GM19239 (cell line): ENCODE measurements at places on chromosomes 16 and 17.
A peak's percentile ranks its signal among the peaks of the same experiment; 100 is the strongest.

- DNase-seq, result no peak
Measured at GRCh38 chr16:16080465-16081065, 131.1 kb downstream of the ABCC1 start.

DNA sequence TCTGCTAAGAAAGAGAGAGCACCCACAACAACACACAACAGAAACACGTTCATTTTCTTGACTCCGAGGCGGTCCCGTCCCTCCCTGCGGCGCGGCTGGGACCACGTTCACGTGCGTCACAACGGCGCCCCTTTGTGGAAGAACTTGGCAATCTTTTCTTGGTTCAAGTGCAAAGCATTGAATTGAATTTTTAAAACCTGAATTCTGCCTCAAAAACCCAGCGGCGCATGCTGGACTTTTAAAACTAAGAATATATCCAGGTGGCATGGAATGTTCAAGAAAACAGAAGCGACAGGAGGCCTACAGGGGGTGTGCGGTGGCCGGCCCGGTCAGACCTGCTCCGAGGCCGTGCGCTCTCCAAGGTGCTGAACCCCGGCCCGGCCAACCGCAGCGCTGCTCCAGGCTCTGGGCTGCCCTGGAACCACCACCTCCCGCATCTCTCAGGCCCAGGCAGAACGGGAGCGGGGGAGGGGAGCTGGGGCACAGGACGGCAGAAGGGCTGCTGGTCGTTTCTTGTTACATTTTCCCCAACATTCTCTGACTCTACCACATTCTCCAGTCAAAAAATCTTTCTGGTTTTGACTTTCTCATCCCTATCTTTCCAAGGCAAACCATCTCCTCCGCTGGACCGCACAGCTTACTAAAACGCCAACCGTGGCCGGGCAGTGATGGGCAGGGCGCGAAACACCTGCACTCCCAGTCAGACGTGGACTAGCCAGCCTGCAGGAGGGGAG, 3.4 kb upstream of the HEXD start:
- peak; percentile 70 for DNase-seq

GRCh38 chr16:404971-405486, 3.3 kb downstream of the DECR2 start:
- DNase-seq, result no peak

DNA sequence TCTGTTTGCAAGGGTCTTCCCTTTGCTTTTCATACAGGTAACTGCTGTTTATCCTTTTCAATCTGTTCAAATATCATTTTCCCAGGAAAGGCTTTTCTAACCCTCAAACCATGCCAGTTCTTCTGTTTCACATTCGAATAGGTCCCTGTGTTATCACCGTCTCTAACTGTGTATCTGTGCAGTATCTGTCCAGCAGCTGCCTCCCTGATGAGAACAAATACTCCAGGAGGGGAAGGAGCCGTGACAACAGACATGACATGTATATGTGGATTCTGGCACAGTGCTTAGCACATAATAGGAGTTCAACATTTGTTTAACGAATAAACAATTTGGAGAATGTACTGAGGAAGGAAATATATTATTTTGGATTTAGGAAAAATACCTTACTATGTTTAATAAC, 95.7 kb downstream of the STX8 start:
- no peak for DNase-seq

DNA sequence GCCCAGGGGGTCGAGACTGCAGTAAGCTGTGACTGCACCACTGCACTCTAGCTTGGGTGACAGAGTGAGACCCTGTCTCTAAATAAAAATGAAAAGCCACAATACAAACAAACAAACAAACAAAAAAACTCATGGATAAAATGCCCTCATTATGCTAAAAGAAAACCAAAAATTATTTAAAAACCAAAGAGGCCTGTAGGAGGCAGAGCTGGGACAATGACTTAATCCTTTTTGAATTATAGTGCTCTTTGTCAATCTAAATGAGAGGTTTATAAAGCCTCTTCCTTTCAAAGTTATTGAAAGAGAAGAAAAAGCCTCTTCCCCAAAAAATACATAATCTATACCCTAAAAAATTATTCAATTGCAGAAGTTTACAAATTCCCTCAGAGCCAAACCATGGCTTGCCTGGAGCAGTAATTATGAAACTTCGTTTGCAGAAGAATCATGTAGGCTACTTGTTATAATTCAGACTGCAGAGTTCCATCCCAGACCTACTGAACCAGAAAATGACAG, 18.5 kb downstream of the CRLF3 start:
- no peak for DNase-seq

GRCh38 chr17:5580367-5580766, 3.9 kb downstream of the NLRP1 start:
- DNase-seq, result no peak

GRCh38 chr17:6043405-6043804, 26.8 kb upstream of the WSCD1 start:
- DNase-seq, result no peak

DNA sequence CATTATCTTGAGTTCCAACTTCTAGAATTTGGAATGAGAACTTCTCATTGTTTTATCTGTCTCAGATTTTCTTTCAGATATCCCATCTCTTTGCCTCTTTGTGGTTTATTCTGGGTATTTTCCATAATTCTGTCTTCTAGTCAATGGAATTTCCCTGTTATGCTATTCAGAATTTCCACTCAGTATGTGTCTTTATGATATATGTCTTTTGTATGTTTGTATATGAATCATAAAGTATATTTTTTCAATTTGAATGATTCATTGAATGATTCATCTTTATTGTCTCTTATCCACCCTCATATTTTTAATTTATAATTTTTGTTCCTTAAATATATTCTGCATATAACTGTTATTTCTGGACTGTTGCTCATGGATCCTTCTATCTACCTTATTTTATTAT, 729.7 kb upstream of the GOT2 start:
- no peak for DNase-seq

- DNase-seq, result no peak
Measured at GRCh38 chr17:42814633-42815399, 9.3 kb downstream of the BECN1 start.

GRCh38 chr16:9797306-9797705, 384.9 kb downstream of the GRIN2A start:
- DNase-seq, result no peak

- no peak for DNase-seq
Measured at GRCh38 chr17:28550858-28551257, 1.6 kb downstream of the UNC119 start.

- no peak for DNase-seq
Measured at GRCh38 chr16:8552487-8553221, 37.7 kb downstream of the TMEM114 start.

DNA sequence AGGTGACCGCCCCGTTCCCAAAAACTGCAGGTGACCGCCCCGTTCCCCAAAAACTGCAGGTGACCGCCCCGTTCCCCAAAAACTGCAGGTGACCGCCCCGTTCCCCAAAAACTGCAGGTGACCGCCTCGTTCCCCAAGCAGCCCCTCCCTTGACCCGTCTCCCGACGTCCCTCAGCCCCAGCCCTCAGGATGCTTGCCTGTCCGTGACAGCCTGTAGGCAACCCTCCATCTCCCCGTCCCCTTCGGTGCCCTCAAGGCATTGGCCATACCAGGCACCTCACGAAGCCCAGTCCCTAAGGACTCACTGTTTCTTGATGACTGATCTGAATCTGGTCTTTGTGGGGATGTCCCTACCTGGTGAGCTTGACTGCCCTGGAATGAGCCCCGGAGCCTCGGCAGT, 25.1 kb downstream of the SGSM2 start:
- no peak for DNase-seq

- no peak for DNase-seq
Measured at GRCh38 chr17:73184136-73184993, 8.5 kb upstream of the COG1 start.

DNA sequence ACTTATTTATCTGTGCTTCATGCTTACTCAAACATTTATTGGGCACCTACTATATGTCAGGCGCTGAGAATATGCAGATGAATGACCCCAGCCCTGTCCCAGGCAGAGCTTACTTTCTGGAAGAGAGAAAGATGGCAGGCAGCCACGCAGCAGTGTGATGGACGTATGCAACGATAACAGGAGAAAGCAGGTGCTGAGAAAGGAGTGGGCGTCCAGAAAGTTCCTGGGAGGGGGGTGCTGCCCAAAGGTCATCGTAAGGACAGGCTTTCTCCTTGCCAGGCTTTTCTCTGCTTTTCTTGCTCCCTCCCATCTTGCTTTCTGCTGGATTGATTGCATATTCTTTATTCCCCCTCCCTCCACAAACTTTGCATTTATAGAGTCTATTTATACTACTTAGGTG, 124.5 kb downstream of the GAS7 start:
- DNase-seq, result no peak

- DNase-seq, result no peak
Measured at GRCh38 chr16:67552476-67552875, 9.8 kb upstream of the CTCF start.

- no peak for DNase-seq
Measured at GRCh38 chr16:12462426-12463280, 341.0 kb downstream of the CPPED1 start.

DNA sequence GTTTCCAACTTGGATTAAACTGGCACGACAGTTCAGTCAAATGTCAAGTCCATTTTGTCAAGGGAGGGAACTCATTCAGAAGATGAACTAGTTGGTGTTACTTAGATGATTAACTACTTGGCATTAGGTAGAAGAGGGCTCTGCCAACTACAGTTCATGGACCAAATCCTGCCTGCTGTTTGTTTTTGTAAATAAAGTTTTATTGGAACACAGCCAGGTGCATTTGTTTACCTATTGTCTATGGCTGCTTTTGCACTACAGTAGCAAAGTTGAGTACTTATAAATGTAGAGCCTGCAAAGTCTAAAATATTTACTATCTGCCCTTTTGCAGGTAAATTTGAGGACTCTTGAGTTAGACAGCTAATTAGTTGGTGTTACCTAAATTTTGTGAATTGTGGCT, 410.0 kb downstream of the MAF start:
- DNase-seq, result no peak

GRCh38 chr17:39404542-39405378, 3.3 kb upstream of the FBXL20 start:
- no peak for DNase-seq

DNA sequence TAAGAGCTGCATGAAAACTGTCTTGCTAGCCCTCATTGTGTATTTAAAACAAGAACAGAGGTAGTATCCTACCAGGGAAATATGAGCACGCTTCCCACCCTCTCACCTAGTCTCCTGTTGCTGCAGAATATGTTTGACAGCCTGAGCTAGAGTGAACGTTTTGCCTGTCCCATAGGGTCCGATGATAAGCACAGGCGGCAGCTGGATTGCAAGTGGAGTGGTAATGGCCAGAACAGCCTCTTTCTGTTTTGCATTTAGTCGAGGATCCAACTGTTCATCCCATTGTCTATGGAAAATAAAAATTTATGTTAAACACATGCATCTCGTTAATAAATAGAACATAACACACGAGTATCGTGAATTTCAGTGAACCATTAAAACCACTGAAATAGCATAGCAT, 84.2 kb downstream of the HELZ start:
- DNase-seq, result no peak

GRCh38 chr16:912684-913613, 57.8 kb downstream of the LMF1 start:
- DNase-seq, result no peak

DNA sequence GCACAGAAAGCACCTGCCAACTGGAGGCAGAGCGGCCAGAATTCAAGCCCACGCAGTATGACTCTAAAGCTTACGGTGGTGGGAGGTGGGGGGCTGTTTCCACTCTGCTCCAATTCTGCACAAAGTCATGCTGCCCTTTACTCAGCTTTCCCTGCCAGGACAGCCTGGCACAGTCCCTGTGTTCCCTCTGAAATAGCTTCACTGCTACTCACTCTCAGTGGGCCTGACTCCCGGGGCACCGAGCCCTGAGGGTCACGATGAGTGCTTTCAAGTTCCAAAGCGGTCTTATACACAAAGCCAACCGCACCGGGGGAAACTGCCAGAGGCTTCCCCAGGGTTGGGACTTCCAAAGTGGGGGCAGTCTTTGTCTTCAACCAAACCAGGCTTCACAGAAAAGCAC, 306.1 kb upstream of the XYLT1 start:
- no peak for DNase-seq

DNA sequence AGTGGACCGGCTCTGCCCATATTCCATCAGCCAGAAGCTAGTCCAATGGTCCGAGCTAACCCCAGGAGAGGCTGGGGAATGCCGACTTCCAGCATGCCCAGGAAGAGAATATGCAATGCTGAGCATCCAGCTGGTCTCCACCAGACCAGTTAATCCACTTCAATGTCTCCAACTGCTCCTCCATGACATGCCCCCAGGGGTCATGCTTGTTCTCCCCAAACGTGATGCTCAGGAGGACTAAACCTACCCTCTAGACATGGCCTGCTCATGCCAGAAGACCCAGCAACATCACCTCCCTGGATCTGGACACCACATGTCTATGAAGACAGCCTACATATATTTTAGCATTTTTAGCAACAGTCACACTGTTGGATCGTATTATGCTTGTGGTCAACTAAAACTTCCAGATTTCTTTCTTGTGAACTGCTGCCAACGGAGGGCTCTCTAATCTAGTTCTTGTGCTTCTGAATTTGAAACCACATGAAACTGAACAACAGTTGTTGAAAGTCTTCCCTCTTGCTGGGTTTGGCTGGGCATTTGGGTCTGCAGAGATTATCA, 245.1 kb downstream of the SOX9 start:
- no peak for DNase-seq

- DNase-seq, result no peak
Measured at GRCh38 chr16:69399361-69399760, 13.6 kb upstream of the TERF2 start.

- DNase-seq, result no peak
Measured at GRCh38 chr16:60636117-60636516, 1400.1 kb downstream of the CDH8 start.

DNA sequence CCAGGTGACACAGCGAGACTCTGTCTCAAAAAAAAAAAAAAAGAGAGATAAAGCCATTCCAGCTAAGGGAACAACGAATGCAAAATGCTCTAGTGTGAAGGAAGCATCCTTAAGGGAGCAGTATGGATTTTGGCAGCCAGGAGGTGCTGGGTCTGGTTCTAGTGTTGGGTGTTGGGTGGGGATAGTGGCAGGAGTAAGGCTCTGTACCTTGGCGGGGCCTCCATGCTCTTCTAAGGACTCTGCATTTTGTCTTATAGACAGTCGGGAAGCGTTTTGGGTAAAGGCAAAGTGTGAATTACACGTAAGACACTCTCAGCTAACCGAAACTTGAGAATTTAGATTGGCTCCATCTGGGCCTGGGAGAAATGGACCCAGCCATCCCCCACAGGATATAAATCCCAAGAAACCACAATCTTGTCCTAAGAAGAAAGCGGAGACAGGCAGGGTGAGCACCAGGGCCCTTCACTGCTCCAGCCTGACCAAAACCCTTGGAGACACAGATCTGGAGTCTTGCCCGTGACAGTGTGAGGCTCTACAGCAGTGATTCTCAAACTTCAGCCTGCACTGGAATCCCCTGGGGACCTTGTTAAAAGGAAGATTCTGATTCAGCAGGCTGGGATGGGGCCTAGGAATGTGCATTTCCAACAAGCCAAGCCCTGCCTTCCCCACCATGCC, 33.1 kb upstream of the PHB1 start:
- DNase-seq, result no peak

GRCh38 chr17:35514564-35514963, 22.9 kb downstream of the SLFN12L start:
- DNase-seq, result no peak

GRCh38 chr16:87581857-87582215, 20.5 kb upstream of the JPH3 start:
- DNase-seq, result no peak
